Astrocyte (in vitro differentiated cells and primary cell): ENCODE measurements at places on chromosomes 6 and 20. TPM values are rescaled to one million over a fixed set of nuclear protein-coding genes. Genes with fewer than 3 reads are reported as not detected.

DNAH8 gene
- total RNA-seq: not detected in 2 replicates

RIPK1 gene
- 21.9 and 23.4 TPM in 2 replicates for total RNA-seq

JARID2 gene
- 23.3 and 24.2 TPM in 2 replicates for total RNA-seq

PIGU gene
- 16.7 and 17.4 TPM in 2 replicates for total RNA-seq

LHFPL5 gene
- not detected in 2 replicates for total RNA-seq

TRIM10 gene
- not detected in 2 replicates for total RNA-seq

TUBB2B gene
- 124 and 144 TPM in 2 replicates for total RNA-seq

SLC22A2 gene
- not detected in 2 replicates for total RNA-seq

CD24 gene
- 51.1 and 95.1 TPM in 2 replicates for total RNA-seq

WFDC12 gene
- not detected in 2 replicates for total RNA-seq

DLL1 gene
- total RNA-seq: 1.6 and 2.0 TPM in 2 replicates

SLC4A11 gene
- total RNA-seq: 3.9 and 6.6 TPM in 2 replicates

FAM120B gene
- 29.6 and 29.8 TPM in 2 replicates for total RNA-seq

HMGCLL1 gene
- 0.24 and 0.30 TPM in 2 replicates for total RNA-seq

ARMH2 gene
- not detected in 2 replicates for total RNA-seq

SULF2 gene
- 115 and 139 TPM in 2 replicates for total RNA-seq

SLC16A10 gene
- total RNA-seq: 0.18 and 0.48 TPM in 2 replicates
